ENCODE measurements at places on chromosomes 2 and 18.

GRCh38 chr2:217035967-217036366 is 176.1 kb upstream of the TNP1 start:
- no peak for DNase-seq

- no peak for DNase-seq
These were observed 23.3 kb downstream of the SIX3 start for GRCh38 chr2:44964752-44965236.

GRCh38 chr2:20040489-20041172 is 10.8 kb downstream of the LAPTM4A start:
- no peak for DNase-seq

DNA sequence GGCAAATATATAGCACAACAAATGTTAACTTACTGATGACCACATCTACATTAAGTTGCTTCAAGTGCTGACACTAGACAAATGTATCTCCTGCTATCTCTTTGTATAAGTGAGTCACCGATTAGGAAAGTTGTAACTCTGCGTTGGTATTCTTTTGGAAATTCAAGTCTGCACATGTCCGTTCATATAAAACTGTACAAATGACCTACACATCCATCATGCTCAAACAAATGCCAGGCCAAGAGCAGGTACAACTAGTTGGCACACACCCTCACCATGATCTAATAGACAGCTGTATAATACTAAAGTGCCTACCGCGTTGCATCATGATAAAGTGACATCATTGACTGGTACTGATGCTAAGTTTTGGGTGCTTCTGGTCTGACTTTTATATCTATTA is 141.1 kb downstream of the RBMS1 start:
- no peak for DNase-seq

DNA sequence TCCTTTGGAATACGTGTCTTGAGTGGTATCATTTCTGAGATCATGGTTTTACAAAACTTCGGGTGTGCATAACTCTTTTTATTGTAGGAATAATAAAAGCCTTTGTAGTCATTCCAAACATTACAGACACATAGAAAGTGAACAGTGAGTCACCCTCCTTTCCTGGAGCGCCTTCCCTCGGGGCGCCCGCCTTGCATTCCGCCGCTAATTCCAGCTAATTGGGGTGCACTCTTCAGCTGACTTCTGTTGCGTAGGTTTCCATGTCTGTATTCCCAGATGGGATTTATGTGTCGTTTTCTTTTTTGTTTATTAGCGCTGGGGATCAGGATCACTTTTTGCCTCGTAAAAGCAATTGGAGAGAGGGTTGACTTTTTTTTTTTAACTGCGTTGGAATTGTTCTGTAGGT is 18.7 kb downstream of the SH3BP4 start:
- no peak for DNase-seq

DNA sequence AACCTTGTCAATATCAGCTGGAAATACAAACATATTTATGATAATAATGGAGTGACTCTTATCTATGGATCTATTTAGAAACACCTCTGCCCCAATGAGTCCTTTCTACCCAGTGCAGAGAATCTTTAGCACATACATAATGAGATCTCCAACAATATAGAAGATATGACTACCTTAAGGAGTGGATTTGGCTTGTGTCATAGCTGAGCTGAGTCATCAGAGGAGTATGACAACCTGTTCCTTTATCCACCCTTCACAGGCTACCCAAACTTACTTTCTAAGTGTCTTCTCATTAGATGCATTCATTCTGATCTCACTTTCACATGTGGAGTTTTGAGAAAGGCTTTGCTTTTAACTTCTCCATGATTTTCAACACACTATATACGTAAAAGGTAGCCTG is 1218.9 kb downstream of the DSC3 start:
- DNase-seq = no peak

DNA sequence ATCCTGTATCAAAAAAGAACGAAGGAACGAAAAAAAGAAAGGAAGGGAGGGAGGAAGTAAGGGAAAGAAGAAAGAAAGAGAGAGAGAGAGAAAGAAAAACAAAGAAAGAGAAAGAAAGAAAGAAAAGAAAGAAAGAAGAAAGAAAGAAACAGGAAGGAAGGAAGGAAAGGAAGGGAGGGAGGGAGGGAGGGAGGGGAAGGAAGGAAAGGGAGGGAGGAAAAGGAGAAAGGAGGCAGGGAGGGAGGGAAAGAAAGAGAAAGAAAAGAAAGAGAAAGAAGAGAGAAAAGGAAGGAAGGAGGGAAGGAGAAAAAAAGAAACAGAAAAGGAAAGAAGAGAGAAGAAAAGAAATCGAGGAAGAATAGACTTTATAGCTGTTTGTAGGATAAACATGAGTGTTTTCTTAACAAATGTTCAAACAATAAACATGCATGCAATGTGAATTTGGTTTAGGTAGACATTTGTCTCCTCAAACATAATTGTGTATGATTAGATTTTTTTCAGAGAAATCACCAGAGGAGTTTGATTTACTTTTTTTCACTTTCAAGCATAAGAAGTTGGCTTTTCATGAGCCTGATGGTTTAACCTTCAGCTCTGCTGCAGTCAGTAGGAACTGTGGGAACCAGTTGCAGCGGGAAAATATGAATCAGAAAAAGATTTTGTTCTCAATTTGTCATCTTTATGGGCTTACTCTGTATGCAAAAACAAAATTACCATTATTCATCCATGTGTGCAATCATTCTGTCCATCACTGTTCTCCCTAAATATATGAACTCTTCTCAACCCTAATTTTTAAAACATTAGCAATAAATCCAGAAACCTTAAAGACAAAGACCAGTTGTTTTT is 71.6 kb downstream of the PRKRA start:
- DNase-seq = no peak

DNA sequence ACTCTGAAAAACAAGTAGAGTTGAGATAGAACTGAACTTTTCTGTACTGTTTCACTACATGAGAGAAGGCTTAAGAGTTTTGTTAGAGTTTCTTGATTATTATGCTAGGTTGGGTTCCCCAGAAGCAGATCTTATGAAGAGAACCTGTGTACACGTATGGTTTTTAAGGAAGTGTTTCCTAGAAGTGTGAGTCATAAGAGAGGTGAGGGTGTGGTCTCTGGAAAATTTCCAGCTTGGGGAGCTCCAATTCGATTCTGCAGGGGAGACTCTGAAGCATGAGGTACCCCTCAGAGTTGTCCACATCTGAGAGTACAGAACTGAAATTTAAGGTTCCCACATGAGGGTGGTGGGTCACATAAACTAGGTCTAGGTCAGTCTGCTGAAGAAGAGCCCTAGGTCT is 83.3 kb upstream of the MAP2 start:
- DNase-seq = no peak

GRCh38 chr18:62587689-62588088 is 64.9 kb downstream of the ZCCHC2 start:
- DNase-seq = no peak

GRCh38 chr18:78128004-78128403 is 851.6 kb upstream of the SALL3 start:
- no peak for DNase-seq

DNA sequence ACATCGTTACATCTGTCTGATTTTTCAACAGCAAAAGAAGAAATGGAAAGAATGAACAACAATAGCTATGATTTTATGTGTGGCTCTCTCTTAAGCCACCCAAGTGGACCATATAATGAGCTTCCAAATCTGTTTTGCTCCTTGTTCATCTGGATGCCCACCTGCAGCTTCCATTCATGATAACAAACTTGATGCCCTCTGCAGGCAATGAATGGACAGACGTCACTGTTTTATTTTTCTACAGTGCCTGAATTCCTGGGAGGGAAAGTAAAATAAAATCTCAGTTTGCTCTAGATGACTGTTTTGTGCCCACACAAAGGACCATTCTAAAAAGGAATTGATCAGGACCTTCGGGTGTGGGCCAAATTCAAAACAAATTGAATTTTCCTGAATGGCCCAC is 5.0 kb downstream of the MREG start:
- no peak for DNase-seq

DNA sequence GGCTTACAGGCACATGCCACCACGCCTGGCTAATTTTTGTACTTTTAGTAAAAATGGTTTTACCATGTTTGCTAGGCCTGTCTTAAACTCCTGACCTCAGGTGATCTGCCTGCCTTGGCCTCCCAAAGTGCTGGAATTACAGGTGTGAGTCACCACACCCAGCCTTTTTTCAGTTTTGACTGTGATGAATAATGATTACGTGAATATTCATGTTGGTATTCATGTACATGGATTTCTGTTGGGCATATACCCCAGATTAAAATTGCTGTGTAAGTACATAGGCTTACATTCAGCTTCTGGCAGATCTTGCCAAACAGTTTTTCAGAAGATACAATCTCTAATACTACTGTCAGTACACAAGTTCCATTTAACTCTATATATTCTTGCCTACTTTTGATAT is 20.9 kb downstream of the SLC39A10 start:
- DNase-seq = no peak

DNA sequence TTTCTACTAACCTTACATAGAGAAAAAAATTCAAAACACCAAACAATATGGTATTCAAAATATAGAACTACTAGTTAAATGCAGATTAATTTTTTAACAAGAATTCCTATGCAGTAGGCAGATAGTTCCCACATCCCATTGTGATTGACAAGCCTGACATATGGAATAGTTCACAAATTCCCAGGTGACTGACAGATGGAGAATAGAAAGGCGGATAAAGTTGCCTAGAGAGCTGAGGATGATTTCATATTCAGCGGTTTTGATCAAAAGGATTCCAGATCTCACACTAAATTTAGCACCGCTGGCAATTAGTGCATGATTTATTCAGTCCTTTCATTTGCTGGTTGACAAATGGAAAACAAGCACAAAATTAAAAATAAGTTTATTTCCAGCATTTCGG is 733.7 kb upstream of the POU3F3 start:
- DNase-seq = no peak

- no peak for DNase-seq
These were observed 266.6 kb upstream of the CYP26B1 start for GRCh38 chr2:72414137-72414760.

GRCh38 chr2:17583646-17584045 is 43.1 kb downstream of the VSNL1 start:
- no peak for DNase-seq

GRCh38 chr2:77325395-77325794 is 196.8 kb downstream of the LRRTM4 start:
- DNase-seq = no peak

GRCh38 chr18:47184419-47185050 is 8.4 kb upstream of the IER3IP1 start:
- no peak for DNase-seq

DNA sequence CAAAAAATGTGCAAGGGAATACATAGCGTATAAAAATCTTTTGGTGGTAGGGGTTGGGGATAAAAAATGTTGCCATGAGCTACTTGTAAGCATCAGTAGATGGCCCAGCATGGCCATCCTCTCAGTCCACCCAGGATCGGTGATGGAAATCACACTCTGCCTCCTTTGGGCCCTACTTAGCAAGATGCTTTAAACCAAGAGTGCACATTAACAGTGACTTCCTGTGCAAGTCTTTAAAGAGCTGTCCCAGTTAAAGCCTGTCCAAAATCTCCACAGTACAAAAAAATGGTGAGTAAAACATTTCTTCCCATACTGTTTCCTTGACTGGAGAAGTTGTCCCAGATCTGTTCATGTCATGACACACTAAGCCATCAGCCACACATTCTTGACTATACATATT is 18.0 kb downstream of the ANKRD44 start:
- DNase-seq = no peak

GRCh38 chr2:141692829-141693228 is 438.0 kb downstream of the LRP1B start:
- DNase-seq = no peak

Data from CD4-positive, alpha-beta T cell treated with Interleukin-2 at 100 ng/mL for 4 hours (primary cell).